ENCODE measurements at places on chromosomes 1 and 21.

- no peak for DNase-seq
Observed at GRCh38 chr1:160112357-160112756, 3.2 kb upstream of the ATP1A2 start.

DNA sequence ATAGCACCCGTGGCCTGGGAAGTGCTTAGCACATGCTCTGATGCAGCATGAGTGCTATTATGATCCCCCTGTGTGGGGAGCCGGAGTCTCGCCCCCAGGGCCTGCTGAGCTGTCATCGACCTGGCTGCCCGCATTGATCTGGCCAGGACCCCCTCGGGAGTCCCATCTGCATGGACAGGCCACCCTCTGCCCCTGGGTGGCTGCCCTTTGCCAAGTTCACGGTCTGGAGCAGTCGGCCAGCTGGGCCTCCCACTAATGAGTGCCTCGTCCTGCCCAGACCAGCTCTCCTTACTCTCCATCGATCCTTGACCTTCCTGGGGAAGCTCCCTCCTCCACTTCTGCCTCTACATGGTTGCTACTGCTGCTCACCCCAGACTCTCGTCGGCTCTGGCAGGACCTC, 121.8 kb upstream of the RUNX3 start:
- DNase-seq, result no peak

DNA sequence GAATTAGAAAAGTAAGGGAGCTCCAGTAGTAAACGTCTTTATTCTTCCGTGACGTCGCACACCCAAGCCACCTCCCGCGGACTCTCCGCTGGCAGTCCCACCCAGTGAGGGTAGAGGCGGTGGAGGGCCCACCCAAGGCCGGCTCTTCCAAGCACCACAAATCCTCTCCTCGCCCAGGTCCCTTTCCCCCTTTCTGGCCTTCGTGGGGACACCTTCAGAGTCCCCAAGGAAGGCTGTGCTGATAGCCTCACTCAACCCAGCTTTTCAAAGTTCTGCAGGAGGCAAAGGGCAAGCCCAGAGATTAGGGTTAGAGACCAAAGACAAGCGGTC, 349 bp upstream of the GPN2 start:
- DNase-seq, result no peak

DNA sequence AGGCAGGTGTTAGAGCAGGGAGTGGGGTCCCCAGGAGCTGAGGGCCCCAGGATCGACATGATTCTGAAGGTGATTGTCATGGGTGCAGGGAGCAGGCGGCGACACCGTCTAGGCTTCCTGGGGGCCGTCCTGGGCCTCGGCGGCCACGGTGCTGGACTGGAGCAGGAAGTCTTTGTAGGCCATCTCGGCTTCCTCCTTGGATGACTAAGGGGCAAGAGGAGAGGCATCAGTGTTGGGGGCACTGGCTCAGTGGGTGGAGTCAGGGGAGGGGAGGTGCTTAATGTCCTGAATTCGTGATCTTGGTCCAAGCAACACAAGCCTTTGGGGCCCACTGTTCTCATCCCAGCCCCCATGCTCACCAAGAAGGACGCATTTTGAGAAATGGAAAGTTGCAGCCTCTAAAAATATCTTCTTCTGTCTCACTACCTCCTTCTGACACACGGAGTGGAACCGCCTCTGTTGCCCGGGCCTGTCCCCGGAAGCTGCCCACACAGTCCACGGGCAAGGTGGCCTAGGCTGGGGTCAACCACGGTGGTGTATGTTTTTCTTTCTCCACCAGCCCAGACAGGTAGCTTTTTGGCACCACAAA, 8.6 kb upstream of the FCMR start:
- DNase-seq, result no peak

DNA sequence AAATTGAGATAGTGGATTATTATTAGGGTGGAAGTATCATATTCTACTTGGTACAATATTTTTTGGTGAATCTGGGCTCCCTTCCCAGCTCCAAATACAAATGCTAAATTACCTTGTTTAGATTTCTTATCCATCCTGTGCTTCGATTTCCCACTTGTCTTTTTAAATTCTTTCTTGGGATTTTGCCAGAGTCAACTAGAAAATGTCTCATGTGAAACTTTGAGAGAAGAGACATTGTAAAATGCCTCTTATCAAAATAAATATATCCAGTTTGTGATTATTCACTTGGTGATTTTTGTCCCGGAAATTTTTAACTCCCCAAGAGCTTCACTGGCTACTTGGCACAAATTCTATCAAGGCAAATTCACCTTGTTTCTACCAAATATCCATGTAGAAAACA, 202.0 kb downstream of the FMN2 start:
- DNase-seq, result no peak

DNA sequence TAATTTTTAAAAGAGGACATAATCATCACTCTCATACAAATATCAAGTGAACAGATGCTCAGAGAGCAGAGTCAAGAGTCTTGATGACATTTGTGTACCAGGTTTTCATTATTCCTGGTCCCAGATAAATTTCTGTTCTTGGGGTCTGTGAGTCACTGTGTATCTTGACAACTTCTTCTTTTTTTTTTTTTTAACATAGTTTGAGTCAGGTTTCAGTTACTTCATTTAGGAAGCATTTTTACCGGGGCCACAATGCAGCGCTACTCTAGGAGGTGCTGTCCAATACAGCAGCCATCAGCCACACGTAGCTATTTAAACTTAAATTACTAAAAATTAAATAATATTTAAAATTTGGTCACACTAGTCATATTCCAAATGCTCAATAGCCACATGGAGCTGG, 188.1 kb upstream of the SAMSN1 start:
- no peak for DNase-seq

DNA sequence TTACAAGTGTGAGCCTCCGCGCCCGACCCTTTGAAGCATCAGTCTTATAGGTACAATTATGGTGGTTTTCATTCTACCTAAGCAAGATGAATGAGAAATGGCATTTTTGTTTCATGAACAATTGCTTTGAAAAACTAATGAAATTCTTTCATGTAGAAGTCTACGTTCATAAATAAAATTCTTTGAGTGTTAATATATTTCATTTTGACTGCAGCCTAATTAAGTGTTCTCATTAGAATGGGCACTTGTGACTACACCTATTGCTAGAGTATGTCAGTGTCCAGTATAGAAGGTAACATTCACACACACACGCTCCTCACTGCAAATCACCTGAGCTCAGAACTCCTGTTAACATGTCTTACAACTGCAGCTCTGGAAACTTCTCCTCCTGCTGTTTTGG, at the start of gene KRTAP15-1:
KRTAP15-1 (plus strand) TSS at position 301 of the 400 bp plus-strand sequence; CDS start at position 354, 53 bp downstream.
- DNase-seq, result no peak
